ENCODE measurements at places on chromosomes 16 and 17. TPM values are rescaled to one million over a fixed set of nuclear protein-coding genes. Genes with fewer than 3 reads are reported as not detected.

Gene MEFV
- not detected for total RNA-seq

GRCh38 chr16:85137323-85138072, 25.2 kb upstream of the CIBAR2 start:
- peaks cover 11% of the 10 kb centered on the region for H3K27me3 ChIP-seq
- no peak for DNase-seq
- H3K36me3 ChIP-seq: peaks cover 8% of the 10 kb centered on the region
- H3K27ac ChIP-seq: no peak overlapping the region
- H3K4me1 ChIP-seq: peaks cover 35% of the 10 kb centered on the region

DNA sequence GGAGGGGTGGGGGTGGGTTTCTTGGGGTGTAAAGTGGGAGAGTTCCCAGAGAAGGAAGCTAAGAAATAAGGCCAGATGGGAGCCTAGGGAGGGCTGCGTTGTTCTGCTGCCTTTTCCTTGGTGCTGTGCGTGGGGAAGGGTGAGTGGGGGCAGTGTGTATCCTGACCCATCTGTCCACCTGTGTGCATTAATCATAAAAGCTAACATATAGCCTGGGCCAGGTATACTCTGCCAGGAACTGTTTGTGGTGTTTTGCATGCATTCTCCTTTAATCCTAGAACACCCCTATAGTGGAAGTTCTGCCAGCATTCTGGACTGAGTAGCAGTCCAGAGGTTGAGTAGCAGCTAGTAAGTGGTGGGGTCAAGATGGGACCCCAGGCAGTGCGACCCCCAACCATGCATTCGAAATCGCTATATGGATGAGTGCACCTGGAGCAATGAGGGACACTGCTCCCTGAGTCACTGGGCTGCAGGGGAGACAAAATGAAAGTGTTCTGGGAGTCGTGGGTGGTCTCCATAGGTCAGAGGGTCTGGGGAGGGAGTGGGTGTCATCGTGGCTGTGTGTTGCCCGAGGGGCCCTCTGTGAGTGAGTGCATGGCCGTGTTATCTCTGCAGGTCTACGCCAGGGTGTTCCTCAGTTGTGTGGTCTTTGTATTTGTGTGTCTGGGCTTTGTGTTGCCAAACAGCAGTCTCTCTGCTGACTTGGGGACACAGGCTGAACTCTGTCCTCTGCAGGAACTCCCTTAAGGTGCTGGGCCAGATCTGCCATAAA, 1.3 kb downstream of the ERBB2 start:
- H3K27ac ChIP-seq: no peak overlapping the region
- no peaks in the 10 kb centered on the region for H3K36me3 ChIP-seq
- H3K4me1 ChIP-seq: peaks cover 19% of the 10 kb centered on the region
- peak overlapping the region; percentile 88 for H3K4me3 ChIP-seq
- peaks cover 7% of the 10 kb centered on the region for H3K27me3 ChIP-seq

Gene KRTAP17-1
- not detected for total RNA-seq

DNA sequence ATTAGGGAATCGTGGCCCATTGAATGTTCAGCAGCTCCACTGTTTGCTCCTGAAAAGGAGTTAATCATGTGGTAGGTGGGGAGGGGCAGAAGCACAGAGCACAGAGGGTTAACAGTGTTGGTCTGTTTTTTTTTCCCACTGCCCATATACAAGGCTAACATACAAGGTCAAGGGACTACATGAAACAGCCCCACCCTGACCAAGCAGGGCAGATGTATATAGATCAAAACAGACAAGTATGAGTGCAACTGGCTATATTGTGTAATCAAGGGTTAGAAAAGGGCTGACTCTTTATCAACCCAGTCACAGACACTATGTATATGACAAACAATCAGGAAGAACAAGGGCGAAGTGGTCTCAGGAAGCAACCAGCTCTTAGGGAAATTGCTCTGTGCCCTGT, 186.6 kb upstream of the CDH11 start:
- H3K27ac ChIP-seq: no peak overlapping the region
- H3K4me1 ChIP-seq: no peaks in the 10 kb centered on the region
- H3K36me3 ChIP-seq: no peaks in the 10 kb centered on the region
- no peaks in the 10 kb centered on the region for H3K27me3 ChIP-seq
- DNase-seq: no peak

DNA sequence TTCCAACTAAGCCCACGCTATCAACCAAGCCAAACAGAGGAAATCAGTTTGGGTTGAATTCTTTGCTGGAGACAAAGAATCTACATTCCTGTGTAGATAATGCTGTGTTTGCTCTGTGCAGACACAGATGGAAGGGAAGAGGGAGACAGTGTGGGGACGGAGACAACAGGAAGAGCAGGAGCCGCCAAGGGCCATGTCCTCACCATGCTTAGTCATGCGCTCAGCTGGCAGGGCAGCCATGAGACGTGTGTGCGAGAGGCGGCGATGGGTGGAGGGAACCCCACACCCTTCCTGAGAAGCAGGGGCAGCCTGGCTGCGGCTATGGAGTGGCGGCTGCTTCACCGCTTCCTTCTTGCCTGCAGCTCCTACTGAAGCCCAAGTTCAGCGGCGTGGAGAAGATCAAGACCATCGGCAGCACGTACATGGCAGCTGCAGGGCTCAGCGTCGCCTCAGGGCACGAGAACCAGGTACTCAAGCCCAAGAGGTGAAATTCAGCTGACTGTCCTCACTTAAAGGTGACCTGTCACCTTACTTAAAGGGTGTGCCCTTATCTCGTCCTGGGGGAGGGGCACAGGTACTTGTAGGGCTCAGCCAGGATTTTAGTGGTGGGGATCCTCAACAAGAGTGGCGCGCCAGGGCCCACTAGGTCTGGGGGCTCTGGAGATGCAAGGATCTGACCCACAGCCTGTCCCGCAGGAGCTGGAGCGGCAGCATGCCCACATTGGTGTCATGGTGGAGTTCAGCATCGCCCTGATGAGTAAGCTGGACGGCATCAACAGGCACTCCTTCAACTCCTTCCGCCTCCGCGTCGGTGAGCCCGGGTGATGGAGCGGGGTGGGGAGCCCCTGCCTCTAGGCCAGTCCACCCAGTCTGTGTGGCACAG, 47.5 kb downstream of the ADCY7 start:
- H3K4me3 ChIP-seq: peak overlapping the region; percentile 19
- peaks cover 9% of the 10 kb centered on the region for H3K27me3 ChIP-seq
- DNase-seq: no peak
- peaks cover 9% of the 10 kb centered on the region for H3K4me1 ChIP-seq
- peak overlapping the region; percentile 80 for H3K27ac ChIP-seq

GRCh38 chr17:76917829-76918228, 49.6 kb downstream of the MGAT5B start:
- peaks cover 11% of the 10 kb centered on the region for H3K4me1 ChIP-seq
- H3K4me3 ChIP-seq: no peak overlapping the region
- peaks cover 2% of the 10 kb centered on the region for H3K36me3 ChIP-seq

Gene EVPLL
- total RNA-seq: not detected

Gene MT1M
- total RNA-seq: not detected

GRCh38 chr17:6061290-6061689, 8.9 kb upstream of the WSCD1 start:
- peaks cover 6% of the 10 kb centered on the region for H3K27me3 ChIP-seq
- no peak overlapping the region for H3K27ac ChIP-seq
- H3K4me1 ChIP-seq: no peaks in the 10 kb centered on the region
- H3K36me3 ChIP-seq: no peaks in the 10 kb centered on the region

DNA sequence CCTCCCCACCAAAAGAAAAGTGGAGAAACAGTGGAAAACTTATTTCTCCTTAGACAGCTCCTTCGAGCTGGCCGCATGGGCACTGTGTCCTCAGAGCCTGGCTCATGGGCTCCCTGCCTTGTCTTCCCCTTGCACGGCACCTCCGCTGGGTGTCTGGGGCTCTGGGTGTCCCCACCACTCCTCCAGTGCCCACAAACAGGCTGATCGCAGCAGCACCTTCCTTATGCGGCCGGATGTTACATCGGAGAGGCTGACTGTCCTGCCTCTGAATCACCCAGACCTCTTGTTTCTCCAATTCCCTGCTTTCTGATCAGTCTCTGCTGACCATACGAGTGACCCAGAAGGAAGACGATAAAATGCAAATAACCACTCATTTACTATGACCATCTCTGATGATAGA, 121.7 kb downstream of the SLC39A11 start:
- no peaks in the 10 kb centered on the region for H3K27me3 ChIP-seq
- no peak for DNase-seq
- peaks cover 16% of the 10 kb centered on the region for H3K4me1 ChIP-seq
- no peak overlapping the region for H3K27ac ChIP-seq
- no peak overlapping the region for H3K4me3 ChIP-seq
- no peaks in the 10 kb centered on the region for H3K36me3 ChIP-seq

Gene KCNH6
- 18.6 TPM for total RNA-seq

Gene TBC1D28
- not detected for total RNA-seq

DNA sequence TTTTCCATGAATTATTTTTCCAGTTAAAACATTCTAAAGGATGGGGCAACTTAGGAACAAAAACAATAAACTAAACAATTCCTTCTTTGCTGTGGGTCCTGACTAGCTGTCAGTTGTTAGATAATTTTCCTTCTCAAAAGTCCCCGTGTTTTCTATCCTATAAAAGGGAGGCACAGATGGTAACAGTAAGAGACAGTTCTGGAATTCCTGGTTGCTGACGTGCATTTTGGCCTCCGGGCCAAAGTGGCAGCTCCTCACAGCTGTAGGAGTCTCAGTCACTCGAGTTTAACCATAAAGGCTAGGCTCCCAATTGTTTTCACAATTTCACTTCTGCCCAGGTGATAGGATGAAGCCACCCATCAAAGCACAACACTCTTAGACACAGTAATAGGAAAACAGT, 77.0 kb upstream of the ZNF423 start:
- no peaks in the 10 kb centered on the region for H3K36me3 ChIP-seq
- H3K4me1 ChIP-seq: no peaks in the 10 kb centered on the region
- no peak overlapping the region for H3K4me3 ChIP-seq

DNA sequence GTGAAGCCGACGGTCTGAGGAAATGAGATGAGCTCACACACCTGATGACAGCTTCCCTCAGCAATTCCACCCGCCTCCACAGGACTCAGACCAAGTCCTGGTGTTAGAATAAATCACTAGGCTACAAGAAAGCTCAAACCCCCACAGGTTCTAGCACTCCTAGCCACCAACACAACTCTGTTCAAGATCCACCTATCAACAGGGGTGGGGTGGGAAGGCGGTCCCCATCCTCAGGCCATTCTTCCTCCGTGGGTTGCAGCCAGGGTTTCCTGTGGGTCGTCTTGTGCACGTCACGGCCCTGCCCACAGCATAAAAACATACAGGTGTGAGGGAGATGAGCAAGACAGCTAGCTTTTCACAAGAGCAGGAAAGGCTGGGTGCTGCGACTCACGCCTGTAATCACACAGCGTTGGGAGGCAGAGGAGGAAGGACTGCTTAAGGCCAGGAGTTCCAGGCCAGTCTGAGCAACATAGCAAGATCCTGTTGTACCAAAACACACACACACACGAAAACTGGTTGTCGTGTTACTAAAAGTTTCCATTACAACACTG, 81.1 kb downstream of the ANKRD11 start:
- peaks cover 76% of the 10 kb centered on the region for H3K4me1 ChIP-seq
- peak overlapping the region; percentile 57 for H3K27ac ChIP-seq
- H3K36me3 ChIP-seq: no peaks in the 10 kb centered on the region
- H3K4me3 ChIP-seq: no peak overlapping the region
- H3K27me3 ChIP-seq: peaks cover 24% of the 10 kb centered on the region
- DNase-seq: no peak

DNA sequence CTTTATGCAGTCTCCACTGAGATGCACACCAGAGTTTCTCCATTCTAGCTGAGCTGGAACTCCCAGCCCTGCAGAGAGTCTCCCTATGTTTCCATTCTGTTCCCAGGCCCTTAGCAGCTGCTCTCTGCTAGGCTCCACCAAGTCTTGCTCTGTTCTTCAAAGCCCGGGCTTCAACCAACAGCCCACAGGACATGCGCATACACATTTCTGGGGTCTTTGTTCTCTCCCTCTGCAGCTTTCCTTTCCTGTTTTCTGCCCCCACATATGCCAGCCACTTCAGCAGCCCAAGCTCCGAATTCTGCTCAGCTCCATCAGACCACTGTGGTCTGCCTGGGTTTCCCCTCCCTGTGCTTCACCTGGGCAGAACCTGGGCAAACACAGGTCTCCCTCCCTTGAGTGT, 205.9 kb downstream of the CBLN1 start:
- no peak overlapping the region for H3K27ac ChIP-seq
- H3K4me3 ChIP-seq: no peak overlapping the region
- H3K27me3 ChIP-seq: no peaks in the 10 kb centered on the region
- DNase-seq: no peak
- H3K4me1 ChIP-seq: peaks cover 3% of the 10 kb centered on the region

Gene TBC1D3I
- total RNA-seq: 0.23 TPM

DNA sequence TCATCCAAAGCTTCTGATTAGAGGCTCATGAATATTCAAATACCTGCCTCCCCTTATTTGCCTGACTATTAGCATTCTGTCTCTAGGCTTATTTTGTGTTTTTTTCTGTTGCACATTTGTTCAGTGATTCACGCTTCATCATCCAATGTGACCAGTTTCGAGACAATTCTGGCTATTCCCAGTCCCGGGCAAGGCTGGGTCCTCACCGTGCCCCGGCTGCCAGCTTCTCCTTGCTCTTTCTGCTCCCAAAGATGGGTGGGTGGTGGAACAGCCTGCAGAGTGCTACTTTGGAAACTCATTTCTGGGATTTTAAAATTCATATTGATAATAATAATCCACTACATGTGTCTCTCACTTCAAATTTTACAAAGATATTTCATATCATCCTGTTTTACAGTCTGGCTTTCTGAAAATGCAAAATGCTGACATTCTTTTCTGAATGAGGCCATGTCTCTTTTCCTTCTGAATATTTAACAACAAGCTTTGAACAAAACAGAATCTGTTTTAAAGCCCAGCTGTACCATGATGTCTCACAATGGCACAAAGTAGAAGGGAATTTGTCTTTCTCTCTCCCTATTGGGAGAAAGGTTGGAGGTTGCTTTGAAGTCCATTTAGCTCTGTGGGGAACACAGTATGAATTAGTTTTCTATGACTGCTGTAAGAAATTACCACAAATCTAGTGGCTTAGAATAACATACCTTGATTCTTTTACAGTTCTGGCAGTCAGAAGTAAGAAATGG, 116.9 kb upstream of the CDH13 start:
- no peaks in the 10 kb centered on the region for H3K4me1 ChIP-seq
- no peak overlapping the region for H3K27ac ChIP-seq
- no peaks in the 10 kb centered on the region for H3K36me3 ChIP-seq
- H3K27me3 ChIP-seq: peaks cover 2% of the 10 kb centered on the region

GRCh38 chr16:16183562-16183961, 39.7 kb downstream of the ABCC6 start:
- no peak overlapping the region for H3K27ac ChIP-seq
- DNase-seq: no peak
- no peaks in the 10 kb centered on the region for H3K4me1 ChIP-seq

- H3K27me3 ChIP-seq: no peaks in the 10 kb centered on the region
- DNase-seq: no peak
- no peaks in the 10 kb centered on the region for H3K4me1 ChIP-seq
- no peak overlapping the region for H3K27ac ChIP-seq
- H3K36me3 ChIP-seq: no peaks in the 10 kb centered on the region
These were observed 38.2 kb upstream of the ALDH3A2 start for GRCh38 chr17:19610311-19610710.

Gene KRT12
- total RNA-seq: not detected
